ENCODE measurements at places on chromosomes 1 and 21. TPM values are rescaled to one million over a fixed set of nuclear protein-coding genes. Genes with fewer than 3 reads are reported as not detected.

Gene EDARADD
- 0.32 TPM for total RNA-seq

Gene ETNK2
- 12.2 TPM for total RNA-seq

Gene C1QC
- total RNA-seq: not detected

Gene OR2L5
- total RNA-seq: not detected

Gene GLIS1
- 0.43 TPM for total RNA-seq

Gene SLFNL1
- total RNA-seq: under 0.01 TPM
